ENCODE measurements at places on chromosomes 12 and 14.

GRCh38 chr12:114764510-114764909 is 80.5 kb upstream of the TBX3 start:
- DNase-seq: no peak

DNA sequence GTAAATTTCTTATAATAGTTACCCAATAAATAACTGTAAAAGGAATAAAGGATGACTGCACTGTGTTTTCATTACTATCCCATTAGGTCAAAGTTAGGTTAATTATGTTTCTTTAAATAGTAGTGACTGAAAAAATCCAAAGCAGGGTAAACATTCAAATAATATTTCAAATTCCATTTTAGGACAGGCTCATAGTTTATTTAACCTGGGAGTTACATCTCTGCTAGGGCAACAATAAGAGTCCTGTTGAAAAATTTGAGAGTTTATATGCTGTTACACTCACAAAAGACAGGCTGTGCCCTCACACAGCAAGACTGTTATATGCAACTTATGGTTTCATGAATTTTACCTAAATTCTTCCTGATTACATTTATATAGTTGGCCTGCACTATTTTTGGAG is 8.0 kb downstream of the ERP27 start:
- DNase-seq: no peak

GRCh38 chr12:30268041-30268440 is 427.6 kb downstream of the IPO8 start:
- DNase-seq: no peak

GRCh38 chr12:64687816-64688215 is 71.4 kb downstream of the GNS start:
- DNase-seq: peak; percentile 61

- no peak for DNase-seq
Measured at GRCh38 chr12:103100257-103100831, 142.9 kb downstream of the ASCL1 start.

DNA sequence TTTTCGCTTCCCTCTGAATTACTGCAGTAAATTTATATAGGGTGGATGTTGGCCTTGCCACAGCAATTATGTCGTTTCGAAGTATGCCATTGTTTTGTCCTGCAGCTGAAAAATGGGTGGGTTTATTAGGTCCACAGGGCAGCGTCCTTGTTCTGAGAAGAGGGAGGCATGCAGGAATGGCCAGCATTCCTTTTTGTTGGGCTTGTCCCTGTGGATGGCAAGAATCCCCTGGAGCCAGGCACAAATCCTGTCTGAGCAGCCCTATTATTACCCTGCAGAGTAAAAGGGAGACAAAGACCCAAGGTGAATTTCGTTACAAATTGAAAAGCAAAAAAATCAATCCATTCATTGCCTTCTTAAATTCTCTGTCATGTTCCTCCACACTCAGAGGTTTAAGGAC is 88.1 kb downstream of the CHST11 start:
- no peak for DNase-seq

GRCh38 chr14:50559990-50560930 is at the start of gene ATL1:
TSS of gene ATL1 (plus strand) at chr14:50560145. CDS start at chr14:50560266, 121 bp downstream.
- DNase-seq: peak; percentile 74

DNA sequence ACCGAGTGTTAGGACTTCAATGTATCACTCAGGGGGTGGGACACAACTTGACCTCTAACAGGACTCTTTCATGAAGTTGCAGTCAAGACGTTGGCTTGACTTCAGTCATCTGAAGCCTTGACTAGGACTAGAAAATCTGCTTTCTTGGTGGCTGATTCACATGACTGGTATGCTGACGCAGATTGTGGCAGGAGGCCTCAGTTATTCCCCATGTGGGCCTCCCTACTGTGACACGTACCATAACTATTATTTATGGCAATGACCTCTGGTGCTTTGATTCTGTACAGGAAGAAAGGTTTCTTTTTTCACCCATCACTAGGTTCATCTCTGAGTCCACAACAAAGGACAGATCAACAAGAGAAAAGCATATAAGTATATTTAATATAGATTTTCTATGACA is 270.4 kb downstream of the NEDD1 start:
- no peak for DNase-seq

GRCh38 chr12:89087149-89087825 is 265.0 kb downstream of the DUSP6 start:
- DNase-seq: no peak

DNA sequence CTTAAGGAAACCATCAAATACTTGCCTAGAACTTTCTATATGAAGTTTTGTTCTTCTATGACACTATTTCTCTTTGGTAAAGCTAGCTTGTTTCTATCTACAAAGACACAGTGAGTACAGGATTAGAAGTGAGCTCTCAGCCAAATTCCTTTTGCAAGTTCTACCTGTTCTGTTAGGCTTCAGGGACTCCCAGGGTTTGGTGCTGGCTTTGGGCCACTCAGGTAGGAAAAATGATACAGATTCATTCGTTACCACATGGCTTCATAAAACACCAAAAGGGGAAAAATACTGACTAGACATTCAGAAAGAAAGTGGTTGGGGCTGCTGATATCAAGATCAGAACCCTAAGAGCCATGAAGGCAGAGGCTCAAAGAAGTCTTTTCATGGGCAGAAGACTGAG is 13.8 kb downstream of the ZC2HC1C start:
- no peak for DNase-seq

GRCh38 chr14:67765192-67765834 is 51.1 kb downstream of the ZFYVE26 start:
- no peak for DNase-seq

DNA sequence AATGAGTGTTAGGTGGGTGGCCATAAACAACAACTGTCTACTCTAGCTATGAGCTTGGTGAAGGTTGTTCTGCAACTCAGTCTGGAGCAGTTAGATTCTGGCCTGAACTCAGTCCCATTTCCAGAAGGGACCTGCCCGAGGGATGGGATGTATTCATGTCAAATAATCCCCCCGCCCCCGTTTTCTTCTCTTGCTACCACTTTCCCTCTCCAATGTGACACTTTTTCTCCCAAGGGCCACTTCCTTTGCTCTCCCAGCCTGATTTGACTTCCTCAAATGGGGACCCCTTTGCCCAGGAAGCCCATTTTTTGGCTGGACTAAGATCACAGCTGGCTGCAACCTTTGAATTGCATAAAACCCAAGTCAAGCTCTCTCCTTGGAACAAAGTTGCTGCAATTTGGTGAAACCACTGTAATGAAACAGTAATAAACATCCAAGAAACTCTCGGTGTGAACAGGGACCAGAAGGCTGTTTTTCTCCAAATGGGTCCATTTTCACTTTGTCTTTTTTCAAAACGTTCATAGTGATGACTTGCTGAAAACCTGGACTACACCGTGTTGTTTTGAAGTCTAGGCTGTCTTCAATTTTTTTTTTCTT is 137.2 kb upstream of the GSC start:
- no peak for DNase-seq

DNA sequence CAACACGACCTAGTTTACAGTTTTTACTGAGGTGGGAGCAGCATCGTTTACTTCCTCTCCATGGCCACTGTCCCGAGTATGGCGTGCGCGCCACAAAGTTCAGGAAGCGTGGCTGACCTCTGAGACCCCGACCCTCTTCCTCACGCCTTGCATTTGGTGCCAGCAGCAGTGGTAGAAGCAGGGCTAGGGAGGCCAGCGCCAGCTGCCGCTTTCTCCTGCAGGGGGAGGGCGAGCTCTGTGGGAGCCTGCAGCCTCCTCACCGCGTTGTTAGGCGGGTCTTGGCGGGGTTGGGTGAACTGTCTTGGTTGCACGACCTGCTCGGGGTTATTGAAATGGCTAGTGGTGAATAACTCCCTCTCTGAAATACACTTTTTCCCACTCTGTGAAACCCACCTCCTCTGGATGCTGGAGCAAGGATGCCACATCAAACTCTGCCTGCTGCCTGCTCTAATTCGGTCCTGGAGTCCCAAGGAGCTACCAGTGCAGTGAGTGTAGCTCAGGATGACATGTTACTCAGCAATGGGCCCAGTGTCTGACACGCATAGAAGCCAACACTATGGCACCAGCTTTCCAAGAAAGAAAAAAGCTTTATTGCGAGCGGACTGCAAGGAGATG is 22.3 kb upstream of the TDRD9 start:
- DNase-seq: no peak

DNA sequence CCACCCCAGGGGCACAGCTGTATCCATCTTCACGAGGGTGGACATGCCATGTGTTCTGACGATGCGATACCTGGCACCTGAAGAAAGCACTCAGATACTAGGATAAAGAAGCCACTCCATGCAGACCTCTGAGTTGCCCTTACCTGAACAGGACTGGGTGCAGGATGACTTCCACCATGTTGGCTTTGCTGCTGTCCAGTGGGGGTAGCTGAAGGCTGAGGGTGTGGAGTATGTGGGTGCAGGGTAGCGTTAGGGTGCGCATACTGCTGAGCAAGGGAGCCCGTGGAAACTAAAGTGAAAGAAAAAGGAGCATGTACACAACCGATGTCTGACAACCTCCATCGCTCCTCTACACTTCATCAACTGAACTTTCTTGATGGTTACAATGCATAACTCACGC is 51.3 kb downstream of the SH2B3 start:
- no peak for DNase-seq

GRCh38 chr12:93766371-93766770 is 89.2 kb downstream of the CRADD start:
- no peak for DNase-seq

- DNase-seq: peak; percentile 72
Measured at GRCh38 chr12:16165506-16165905, 112.0 kb downstream of the SLC15A5 start.

DNA sequence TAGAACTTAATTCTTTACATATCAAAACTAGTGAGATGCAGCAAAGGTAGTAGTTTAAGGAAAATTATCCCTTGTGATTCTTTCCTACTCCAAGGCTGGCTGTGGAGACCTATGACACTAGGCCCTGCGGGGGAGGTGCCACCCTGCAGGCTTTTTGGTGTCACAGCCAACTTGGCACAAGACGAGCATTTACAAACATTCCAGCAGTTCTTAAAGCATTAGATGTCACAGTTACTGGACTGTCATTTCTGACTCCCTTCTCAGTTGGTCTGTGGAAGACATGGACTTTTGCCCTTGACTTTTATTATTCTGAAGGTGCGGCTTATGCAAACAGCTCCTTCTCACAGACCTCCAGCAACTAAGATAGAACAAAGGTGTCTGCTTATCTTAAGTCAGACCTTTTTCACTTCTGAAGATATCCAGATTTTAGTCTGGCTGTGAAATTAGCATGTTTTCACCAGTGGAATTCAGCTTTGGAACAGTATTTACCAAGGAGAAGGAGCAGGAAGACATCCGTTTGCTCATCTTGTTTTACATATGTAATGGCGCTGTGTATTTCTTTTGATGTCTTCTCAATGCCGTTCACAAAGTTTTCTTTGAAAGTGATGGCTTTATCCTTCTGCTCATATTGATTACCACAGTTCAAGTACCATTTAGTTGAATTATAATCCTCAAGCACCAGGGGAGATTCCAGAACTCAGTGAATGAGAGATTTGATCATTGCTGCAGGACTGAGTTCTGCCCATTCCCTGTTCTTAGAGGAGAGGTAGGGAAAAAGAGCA is 17.9 kb downstream of the SRGAP1 start:
- DNase-seq: no peak

DNA sequence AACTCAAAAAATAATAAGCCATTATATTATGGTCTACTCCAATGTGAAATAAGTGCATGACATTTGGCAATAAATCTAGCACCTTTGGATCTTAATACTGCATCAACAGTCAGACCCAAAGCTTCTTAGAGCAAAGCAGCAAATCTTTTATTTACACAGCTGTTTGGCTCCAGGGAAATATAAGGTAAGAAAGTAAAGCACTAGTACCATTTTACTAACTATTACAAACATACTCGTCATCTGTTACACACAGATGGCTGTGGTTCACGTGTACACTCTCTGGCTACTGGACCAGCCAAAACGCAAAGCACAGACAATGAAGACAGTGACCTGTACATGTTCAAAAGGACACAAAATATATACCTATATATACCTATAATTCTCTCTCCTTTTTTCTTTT is 2.8 kb downstream of the FGD6 start:
- no peak for DNase-seq

- no peak for DNase-seq
Measured at GRCh38 chr12:47318963-47319362, 239.2 kb upstream of the AMIGO2 start.

DNA sequence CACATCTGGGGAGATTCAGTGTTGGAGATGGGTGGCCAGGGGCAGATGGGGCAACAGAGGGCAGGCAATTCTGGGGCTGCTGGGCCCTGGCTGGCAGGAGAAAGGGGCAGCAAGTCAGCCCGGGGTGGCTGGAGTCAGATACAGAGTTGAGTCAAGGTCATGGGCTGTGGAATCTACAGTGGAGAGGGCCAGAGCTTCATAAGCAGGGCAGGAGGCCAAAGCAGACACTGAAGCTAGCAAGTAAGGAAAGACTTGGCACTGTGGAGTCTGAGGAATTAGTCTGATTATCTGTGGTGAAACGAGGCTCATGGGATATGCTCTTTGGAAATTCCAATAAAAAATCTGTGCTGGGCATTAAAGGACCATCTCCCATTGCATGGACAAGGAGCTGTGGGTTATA is 95.5 kb downstream of the TMX1 start:
- peak; percentile 60 for DNase-seq

GRCh38 chr12:28025821-28026505 is 53.4 kb upstream of the PTHLH start:
- no peak for DNase-seq

DNA sequence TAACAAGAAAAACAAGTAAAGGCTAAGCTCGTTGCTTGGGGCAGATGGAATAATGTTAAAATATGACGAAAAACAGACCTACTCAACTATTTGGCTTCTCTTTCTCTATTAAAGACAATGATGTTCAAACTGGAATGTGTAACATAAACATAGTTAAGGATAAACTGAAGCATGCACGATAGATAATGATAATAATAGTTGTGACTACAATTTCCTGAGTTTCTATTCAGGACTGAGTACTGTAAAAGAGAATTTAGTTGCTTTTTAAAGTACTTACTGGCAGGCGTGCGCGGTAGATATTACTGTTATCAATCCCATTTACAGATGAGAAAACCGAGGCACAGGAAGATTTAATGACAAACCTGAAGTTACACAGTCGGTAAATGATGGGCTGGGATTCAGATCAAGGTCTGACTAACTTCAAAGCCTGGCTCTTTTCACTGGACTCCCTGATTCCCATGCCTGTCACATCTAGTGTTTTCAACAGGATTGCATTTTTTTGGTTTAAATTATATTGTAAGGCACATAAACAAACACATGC is 103.0 kb downstream of the CRADD start:
- no peak for DNase-seq

GRCh38 chr12:124098101-124098757 is 125.2 kb downstream of the ZNF664 start:
- DNase-seq: no peak

- no peak for DNase-seq
Measured at GRCh38 chr14:41498959-41499358, 107.7 kb upstream of the LRFN5 start.
